ENCODE measurements at places on chromosomes 12 and 14.

DNA sequence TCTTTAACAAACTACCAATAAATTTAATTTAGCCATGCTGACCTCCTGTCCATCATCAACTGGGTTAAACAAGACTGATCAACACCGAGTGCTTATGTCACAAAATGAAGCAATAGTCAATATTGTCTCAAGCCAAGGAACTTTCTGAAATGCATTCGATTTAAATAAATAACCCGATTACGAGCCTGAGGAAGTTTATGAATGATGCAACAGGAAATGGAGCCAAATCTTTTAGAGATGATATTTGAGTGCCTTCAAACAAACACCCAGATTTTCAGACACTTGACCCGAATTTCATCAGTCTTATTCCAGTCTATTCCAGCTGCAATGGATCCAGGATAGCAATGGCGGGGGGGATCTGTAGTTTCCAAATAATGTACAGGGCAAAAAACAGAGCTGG is 27.9 kb downstream of the FAR2 start:
- DNase-seq: no peak

- no peak for DNase-seq
Measured at GRCh38 chr12:24045816-24046257, 96.4 kb upstream of the SOX5 start.

- DNase-seq: no peak
Measured at GRCh38 chr14:99759546-99759925, 33.7 kb upstream of the EML1 start.

DNA sequence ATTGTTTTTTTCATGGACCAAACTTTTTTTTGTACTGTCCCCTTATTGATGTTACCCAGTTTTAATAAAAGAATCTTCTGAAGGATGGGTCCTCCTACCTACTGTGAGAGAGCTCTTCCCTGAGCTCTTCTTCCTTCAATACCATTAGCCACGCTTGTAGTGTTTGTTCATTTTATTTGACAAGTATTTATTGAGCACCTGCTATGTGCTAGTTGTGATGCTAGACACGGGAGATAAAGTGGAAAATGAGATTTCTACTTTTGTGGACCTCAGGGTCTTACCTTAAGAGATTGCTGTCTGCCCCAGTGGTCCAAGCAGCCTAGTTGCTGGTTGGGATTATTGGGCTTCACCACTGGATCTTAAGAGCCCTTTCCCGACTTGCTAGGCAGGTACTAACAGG is 3.2 kb upstream of the GPD1 start:
- no peak for DNase-seq

- no peak for DNase-seq
Measured at GRCh38 chr14:97444248-97444647, 647.1 kb downstream of the VRK1 start.

GRCh38 chr14:84543859-84544258 is 986.1 kb upstream of the FLRT2 start:
- no peak for DNase-seq

DNA sequence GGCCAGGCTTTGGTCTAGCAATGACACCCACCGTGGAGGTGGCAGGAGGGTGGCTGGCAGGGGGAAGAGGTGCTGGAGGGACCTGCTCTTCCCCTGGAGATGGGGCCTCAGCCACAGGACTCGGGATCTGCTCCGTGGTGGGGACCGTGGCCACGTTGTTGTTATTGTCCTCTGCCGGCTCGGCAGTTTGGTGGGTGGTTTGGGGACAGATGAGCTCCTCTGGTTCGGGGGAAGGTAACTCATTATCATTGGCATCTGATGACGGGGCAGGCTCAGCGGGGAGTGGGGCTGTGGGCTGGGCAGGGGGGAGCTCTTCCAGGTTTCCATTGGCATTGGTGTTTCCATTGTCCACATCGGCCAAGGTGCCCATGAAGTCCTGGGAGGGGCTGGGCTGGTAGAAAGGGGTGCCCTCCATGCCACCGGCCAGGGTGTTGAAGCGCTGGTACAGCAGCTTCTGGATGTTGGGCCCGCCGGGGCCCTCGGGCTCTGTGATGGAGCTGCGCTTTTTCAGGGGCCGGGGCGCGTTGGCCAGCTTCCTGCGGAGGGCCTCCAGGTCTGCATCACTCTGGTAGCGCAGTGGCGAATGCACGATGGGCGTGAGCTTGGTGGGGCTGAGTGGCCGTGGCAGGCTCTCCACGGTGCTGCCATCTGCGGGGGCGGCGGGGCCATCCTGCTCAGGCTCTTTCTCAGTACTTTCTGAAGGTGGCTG is 24.3 kb downstream of the ZFYVE21 start:
- no peak for DNase-seq

GRCh38 chr14:23600806-23601205 is 22.2 kb upstream of the JPH4 start:
- no peak for DNase-seq

DNA sequence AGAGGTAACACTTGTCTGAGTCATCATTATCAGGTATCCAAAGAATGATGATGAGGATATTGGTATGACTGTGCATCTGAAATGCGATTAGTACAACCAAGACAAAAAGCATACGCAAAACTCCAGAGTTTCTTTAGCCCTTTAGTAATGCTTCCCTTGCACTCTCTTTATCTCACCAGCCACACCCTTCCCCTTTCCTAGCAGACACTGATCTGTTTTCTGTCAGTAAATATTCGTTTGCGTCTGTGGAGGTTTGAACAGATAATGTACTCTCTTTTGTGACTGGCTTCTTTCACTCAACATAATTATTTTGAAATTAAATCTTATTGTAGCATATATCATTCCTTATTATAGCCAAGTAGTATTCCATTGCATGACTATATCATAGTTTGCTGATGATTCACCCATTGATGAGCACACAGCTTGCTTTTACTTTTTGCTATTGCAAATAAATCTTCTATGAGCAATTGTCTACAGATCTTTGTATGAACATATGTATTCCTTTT is 775.7 kb downstream of the SLC6A15 start:
- DNase-seq: no peak

DNA sequence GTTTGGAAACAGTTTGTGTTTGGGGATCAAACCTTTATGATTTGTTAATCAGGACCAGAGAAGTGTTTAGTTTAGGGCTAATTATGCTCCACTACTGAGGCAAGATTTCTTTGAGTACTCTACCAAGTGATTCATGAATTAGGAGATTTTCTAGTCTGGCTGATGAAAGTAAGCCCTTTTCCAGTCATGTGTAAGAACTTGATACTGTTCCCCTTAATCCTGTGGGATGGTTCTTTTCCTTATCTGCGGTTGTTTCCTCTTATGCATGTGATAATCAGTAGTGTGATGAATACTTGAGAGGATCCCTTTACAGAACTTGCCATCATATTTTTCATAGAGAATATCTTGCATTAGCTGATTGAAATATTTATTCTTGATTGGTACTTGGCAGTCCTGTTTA is 42.1 kb downstream of the DYRK2 start:
- no peak for DNase-seq
